ENCODE measurements at places on chromosomes 16 and 17. TPM values are rescaled to one million over a fixed set of nuclear protein-coding genes. Genes with fewer than 3 reads are reported as not detected.

The CMTM1 gene
- total RNA-seq = 2.2 TPM

The RGS9 gene
- total RNA-seq = 7.5 TPM

The KRT39 gene
- total RNA-seq = not detected

The SPIRE2 gene
- total RNA-seq = 5.1 TPM

The CACNG3 gene
- total RNA-seq = not detected

The CPHXL gene
- total RNA-seq = not detected
